Renal pelvis (tissue), 12 donors: ENCODE measurements at places on chromosomes 1 and 21. TPM values are rescaled to one million over a fixed set of nuclear protein-coding genes. Genes with fewer than 3 reads are reported as not detected.

GRCh38 chr1:244456586-244456985 is 4.5 kb upstream of the CATSPERE start:
- DNase-seq, result no peak

DNA sequence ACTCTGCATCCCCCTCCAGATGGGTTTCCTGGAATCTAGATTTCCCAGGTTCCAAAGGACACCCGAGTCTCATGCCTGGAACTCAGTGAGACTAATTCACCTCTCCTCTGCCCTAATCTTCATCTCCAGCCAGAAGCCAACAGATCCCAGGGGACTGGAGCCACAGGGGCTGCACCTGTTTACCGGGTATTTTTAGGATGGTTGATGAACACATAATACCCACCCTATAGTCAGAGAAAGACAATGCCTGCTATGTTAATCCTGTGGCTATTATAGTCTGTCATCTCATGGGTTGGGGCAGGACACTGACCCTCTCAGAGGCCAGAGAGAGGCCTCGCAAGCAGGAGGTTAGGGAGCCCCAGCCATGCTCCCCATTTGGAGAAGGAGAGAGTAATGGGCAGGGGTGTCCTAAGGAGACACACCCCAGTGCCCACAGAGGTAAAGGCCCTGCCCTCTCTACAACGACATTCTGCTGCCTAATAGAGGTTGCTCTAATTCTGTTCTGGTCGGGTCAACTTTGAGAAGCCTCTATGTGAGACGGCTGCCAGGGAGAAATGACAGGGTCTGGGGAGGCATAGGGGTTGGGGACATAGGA is 1.0 kb upstream of the TNNI1 start:
- DNase-seq, result no peak

- DNase-seq, result no peak
Observed at GRCh38 chr1:22275626-22276395, 132.9 kb upstream of the WNT4 start.

DNA sequence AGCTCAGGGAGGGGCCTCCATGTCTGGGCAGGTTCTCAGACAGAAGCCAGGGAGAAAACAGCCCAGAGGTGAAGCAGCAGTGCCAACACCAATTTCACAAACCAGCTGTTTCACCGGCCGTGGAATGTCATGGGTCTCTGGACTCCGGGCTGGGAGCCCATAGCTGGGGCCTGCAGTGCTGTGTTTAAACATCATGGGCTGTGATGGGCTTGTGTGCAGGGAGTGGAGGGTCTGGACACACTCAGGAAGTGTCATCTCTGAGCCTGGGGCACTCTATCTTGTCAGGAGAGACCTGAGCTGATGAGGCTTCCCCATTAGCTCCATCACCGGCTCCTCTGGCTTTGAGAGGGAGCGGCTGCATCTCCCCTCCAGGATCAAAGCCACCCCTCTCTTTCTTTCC is 173.6 kb upstream of the IGSF21 start:
- DNase-seq, result no peak

GRCh38 chr1:54507033-54507870 is 40.8 kb upstream of the ACOT11 start:
- no peak for DNase-seq

DNA sequence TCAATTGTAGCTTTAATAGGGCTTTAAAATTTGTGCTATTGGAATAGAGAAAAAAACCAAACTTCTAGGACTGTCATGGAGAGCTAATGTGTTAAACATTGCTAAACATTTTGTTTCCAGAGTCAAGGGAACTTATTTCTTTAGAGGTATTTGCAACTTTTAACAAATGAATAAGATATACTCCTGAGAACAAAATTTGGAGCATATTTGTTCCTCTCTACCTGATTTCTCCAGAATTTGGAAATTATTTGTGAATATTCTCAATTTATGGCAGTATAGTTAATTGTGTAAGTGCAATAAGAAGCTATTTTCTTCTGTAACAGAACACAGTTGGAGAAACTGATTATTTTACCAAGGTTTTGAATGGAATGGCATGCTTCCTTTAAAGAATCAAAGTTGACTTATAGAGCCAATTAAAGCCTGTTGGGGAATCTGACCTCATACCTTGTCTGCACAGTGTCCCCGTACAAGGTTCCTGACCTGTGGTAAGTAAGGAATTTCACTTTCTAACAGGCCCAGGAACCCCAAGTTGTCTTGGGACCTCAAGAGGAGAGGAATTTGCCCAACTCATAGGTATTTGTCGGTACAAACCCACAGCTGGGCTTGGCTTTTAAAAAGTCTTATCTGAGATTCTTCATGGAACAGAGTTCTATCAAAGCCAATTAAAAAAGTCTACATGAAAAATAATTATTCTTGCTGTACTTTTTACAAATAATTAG is 72.6 kb upstream of the CSF1 start:
- no peak for DNase-seq

- DNase-seq, result no peak
Observed at GRCh38 chr1:25544819-25545218, 1.4 kb downstream of the LDLRAP1 start.

- DNase-seq, result no peak
Observed at GRCh38 chr1:203112475-203112874, 15.1 kb upstream of the ADORA1 start.

GRCh38 chr1:169141356-169141755 is 34.9 kb downstream of the ATP1B1 start:
- DNase-seq, result no peak

DNA sequence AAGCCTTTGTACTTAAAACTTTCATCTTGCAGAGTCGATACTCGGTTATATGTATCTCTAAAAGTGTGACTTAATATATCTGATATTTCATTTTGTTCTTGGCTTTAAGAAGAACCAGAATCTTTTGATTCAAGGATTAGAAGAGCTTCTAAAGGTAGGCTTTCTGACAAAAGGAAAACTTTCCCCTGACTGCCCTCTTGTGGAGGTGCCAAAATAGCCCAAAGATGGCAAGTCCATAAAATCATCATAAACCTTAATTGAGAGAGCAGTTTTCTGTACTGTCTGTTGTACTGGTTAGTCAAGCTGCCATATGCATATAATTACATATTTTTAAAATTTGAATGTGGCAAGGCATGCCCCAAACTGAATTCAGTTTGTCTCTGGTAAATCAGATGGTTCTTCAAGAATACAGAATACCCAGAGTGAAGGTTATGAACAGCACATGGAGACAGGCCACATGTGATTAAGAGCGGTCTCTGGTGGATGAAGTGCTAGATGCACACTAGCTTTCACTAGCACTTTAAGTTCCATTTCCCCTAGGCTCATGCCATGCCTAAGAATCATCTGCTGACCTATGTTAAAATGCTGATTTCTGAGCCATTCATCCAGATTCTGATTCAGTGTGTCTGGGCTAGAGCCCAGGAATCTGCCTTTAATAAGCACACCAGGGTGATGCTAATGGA is 27.7 kb upstream of the ELAVL4 start:
- DNase-seq, result no peak

- DNase-seq, result no peak
Observed at GRCh38 chr21:38388647-38389353, 109.5 kb downstream of the ERG start.

- DNase-seq, result no peak
Observed at GRCh38 chr21:18840239-18840638, 436.7 kb upstream of the TMPRSS15 start.

- DNase-seq, result no peak
Observed at GRCh38 chr1:64650411-64650810, 94.5 kb upstream of the RAVER2 start.

DNA sequence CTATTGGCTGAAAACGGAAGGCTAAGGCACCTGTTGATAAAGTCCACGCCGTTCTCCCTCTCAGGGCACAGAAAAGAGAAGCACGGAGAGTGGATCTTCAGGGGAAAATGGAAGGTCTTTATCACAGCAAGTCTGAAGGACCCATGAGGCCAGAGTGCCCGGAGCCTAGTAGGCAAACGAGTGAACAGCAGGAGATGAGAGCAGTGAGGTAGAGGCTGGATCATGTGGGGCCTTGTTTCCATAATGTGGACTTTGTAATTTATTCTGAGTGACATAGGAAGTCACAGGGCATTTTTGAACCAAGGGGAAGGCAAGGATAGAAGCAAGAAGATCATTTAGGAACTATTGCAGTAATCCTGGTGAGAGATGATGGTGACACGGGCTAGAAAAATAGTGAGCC is 287.2 kb upstream of the NRIP1 start:
- no peak for DNase-seq

- DNase-seq, result no peak
Observed at GRCh38 chr1:8435569-8436071, 117.7 kb downstream of the SLC45A1 start.

DNA sequence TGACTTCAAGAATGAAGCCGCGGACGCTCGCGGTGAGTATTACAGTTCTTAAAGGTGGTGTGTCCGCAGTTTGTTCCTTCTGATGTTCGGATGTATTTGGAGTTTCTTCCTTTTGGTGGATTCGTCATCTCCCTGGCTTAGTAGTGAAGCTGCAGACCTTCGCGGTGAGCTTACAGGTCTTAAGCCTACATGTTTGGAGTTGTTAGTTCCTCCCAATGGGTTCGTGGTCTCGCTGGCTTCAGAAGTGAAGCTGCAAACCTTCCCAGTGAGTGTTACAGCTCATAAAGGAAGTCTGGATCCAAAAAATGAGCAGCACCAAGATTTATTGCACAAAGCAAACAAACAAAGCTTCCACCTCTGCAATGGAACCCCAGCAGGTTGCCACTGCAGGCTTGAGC is 14.7 kb downstream of the LDLRAD1 start:
- DNase-seq, result no peak

DNA sequence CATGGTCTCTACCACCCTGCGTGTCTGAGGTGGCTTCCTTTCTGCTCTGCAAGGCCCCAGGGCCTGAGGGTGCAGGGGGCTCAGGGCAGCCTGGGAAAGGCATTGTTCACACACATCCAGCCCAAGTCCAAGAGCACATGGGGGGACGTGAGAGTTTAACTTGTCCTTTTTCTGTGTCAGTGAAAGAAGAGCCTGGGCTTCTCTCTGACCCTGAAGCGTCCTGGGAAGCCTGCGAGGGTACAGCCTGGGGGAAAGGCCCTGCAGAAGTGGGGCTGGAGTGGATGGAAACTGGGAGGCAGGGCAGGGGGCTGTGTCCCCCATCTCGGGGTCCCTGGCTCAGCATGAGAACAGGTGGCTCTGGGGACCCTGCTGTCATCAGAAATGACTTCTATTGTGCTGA is 181.6 kb downstream of the PRDM16 start:
- no peak for DNase-seq

DNA sequence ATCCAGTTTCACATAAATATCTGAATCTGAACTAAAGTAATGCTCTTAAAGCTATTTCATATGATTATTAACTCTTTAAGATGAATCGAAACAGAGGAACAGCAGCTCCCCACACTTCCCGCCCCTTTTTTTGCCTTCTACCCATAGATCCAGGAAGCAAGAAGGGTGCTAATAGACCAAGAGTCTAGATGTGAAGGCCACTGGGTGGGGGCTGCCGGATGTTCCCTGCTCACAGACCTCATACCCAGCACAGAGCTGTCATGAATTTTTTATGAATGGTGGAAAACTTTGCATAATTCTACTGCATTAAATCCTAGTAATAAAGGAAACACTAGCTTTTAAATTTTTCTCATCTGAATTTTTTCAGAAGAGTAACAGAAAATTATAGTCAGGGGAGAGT is 283.9 kb upstream of the SGIP1 start:
- no peak for DNase-seq

GRCh38 chr21:28308516-28308915 is 684.2 kb downstream of the LTN1 start:
- no peak for DNase-seq

GRCh38 chr1:178506177-178506576 is 6.7 kb upstream of the TEX35 start:
- no peak for DNase-seq

GRCh38 chr1:66833112-66833511 is 32.0 kb upstream of the INSL5 start:
- DNase-seq, result no peak

DNA sequence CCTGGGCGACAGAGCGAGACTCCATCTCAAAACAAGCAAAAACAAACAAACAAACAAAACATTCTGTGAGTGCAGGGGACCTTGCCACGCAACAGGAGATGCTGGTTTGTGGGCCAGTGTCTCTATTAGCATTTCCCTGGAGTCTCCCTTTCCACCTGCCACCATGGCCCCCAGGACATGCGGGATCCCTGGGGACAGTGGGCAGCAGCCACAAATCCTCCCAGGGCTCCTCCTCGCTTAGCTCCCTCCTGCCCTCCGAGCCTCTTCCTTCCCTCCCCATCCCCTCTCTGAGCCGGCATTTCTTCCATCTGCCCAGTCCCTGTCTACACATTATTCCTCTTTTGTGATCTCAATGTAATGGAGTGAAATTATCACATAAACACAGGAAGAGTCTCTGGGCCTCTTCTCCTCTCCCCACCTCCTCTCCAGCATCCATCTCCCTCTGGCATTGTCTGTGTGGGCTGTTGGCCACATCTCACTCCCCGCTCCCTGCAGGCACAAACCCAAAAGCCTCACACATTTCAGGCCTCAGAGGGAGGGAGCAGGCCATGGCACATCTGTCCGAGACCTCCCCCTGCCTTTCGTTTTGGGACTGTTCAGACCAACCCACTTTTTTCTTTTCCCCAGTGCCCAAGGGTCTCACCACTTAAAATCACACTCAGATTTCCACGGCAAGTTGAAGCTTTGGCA is 144.3 kb downstream of the MIS18A start:
- no peak for DNase-seq

GRCh38 chr1:160911441-160911840 is 26.5 kb upstream of the ITLN1 start:
- peak; percentile 8 for DNase-seq

DNA sequence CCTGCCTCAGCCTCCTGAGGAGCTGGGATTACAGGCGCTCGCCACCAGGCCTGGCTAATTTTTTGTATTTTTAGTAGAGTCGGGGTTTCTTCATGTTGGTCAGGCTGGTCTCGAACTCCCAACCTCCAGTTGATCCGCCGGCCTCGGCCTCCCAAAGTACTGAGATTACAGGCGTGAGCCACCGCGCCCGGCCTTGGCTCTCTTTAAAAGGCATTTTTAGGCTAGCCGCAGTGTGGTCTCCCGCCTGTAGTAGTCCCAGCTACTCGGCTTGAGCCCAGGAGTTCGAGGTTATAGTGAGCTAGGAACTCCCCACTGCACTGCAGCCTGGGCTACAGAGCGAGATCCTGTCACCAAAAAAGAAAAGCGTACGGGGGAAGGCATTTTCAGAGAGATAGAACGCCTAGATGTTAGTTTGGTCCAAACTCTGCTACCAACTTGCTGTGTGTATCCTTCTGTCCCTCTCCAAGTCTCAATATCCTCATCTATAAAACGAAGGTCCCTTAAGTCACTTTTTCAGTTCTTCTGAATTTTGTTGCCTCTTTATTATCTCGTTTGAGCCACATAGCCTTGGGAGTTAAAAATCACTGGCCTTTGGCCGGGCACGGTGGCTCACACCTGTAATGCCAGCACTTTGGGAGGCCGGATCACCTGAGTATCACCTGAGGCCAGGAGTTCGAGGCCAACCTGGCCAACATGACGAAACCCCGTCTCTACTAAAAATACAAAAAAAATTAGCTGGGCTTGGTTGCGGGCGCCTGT is 734 bp downstream of the MED18 start:
- DNase-seq, result no peak

- peak; percentile 16 for DNase-seq
Observed at GRCh38 chr1:78490861-78491450, at the start of gene PTGFR. TSS of gene PTGFR (plus strand) at chr1:78490974. CDS start at chr1:78492744, 1,770 bp downstream.

GRCh38 chr1:36465731-36466369 is 1.7 kb upstream of the MRPS15 start:
- DNase-seq, result no peak

The ZFP69 gene
- 5.6 TPM for polyA plus RNA-seq

The ZBTB48 gene
- polyA plus RNA-seq, result 35.0 TPM

The TMPRSS2 gene
- 37.0 TPM for polyA plus RNA-seq

The CCNL2 gene
- 373 TPM for polyA plus RNA-seq

The TMEM54 gene
- polyA plus RNA-seq, result 7.4 TPM

The CYP4X1 gene
- polyA plus RNA-seq, result 11.3 TPM

The WNT9A gene
- 1.6 TPM for polyA plus RNA-seq

The NME7 gene
- 106 TPM for polyA plus RNA-seq

The C4BPB gene
- 0.53 TPM for polyA plus RNA-seq
